Skin of body (tissue), 3 donors: ENCODE measurements at places on chromosomes 4 and X.

DNA sequence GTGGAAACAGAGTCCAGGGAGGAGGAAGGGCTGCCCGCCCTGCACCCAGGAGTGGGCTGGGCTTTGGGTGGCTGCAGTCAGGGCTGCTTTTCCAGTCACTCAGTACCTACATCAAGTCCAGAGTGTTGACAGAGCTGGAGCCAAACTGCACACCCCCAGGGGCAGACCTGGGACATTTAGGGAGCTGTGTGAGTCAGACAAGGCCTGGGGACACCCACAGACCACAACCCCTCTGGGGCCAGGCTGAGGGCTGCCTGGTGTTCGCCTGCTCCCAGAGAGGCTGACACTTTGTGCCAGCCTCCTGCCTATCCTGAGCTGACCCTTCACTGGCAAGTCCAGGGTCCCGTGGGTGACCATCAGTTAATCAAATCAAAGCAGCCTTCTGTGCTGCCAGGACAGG lies 240.0 kb downstream of the BCOR start:
- DNase-seq = no peak

DNA sequence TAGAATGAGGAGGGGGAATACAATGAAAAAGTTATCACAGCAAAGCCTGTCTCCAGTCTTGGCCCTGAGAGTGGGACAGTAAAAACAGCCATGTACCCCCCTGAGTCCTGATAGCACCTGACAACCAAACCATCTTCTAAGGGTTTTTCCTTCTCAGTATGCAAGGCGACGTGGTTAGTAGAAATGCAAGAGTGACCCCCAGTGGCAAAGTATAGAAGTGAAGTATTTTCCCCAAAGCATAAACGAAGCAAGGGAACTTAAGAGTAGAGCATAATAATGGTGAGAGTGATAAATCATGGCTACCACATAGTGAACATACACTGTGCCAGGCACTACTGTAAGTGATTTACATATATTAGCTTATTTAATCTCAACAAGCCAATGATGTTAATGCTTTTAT lies 52.8 kb downstream of the FAM47C start:
- peak; percentile 3 for DNase-seq

- no peak for DNase-seq
These were observed 762.4 kb upstream of the FRG1 start for GRCh38 chr4:189178125-189178746.

GRCh38 chrX:150774798-150775568 lies 81.8 kb downstream of the MTMR1 start:
- DNase-seq = no peak

DNA sequence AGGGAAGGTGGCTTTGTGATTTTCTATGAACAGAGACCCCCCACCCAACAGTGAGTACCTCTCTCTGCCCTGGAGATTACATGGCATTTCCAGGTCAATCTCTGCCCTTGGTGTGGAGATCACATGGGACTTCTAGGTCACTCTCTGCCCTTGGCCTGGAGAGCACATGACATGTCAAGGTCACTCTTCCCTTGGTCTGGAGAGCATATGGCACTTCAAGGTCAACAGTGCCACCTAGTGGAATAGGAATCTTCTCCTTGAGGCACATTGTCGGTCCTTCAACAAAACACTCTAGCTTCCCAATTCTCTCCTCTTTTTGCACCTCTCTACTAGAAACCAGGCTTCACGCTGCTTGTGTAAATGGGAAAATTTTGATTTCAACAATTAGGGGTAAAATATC lies 66.2 kb upstream of the TACR3 start:
- DNase-seq = no peak

DNA sequence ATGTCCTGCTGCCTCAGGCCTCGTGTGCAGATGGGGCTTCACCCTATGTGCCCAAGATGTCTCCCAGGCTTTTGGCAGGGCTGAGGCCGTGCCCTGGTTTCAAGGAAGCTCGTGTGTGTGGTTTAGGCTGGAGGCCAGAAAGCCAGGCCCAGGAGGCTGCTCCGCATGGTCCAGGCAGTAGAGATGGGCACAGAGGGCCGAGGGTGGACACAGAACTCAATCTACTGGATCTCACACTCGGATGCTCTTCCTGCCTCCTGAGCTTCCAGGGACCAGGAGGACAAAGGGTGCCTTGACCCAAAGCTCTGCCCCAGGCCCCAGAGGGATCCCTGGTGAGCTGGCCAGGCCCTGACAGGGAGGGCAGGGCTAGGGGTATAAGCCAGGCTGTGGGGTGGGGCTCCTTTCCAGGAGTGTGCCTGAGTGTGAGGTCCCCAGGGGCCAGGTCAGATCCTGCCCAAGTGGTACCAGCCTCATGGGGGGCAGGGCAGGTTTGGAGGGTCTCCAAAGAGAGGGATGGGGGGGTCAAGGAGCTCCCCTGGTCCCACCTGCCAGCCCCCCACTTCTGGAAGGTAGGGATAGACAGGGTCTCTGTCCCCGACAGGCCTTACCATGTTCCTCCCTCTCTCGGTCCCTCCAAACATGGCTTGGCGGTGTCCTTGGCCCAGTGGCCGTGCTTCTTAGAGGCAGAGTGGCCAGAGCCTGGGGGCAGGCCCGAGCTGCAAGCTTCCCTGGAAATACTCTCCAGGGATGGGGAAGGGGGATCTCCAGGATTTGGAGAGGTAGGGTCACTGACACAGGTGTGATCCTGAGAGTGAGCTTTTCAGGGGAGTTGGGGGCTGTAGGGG lies 23.8 kb downstream of the HTRA3 start:
- DNase-seq = no peak

- no peak for DNase-seq
These were observed 89.0 kb upstream of the GC start for GRCh38 chr4:71872767-71873415.

GRCh38 chrX:37424000-37424429 lies 74.9 kb downstream of the PRRG1 start:
- DNase-seq = no peak

DNA sequence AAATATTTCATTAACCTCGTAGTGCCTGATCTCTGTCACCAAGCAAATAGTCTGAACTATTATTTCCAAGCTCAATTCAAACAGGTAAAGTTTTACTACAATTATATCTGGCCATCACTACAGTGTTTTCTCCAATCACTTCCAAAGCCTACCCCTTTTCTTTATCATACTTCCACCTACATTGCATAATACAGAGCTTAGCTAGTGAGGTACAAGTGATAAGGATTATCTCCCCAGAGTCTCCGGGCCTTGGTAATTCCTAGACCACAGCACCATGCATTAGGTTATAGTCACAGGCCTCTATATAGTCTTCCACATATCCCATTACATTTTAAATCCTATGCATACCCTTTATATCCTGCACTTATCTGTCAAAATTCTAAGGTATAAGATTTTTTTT lies 154.2 kb downstream of the SNCA start:
- DNase-seq = no peak

GRCh38 chrX:150926304-150926703 lies 27.8 kb upstream of the CD99L2 start:
- no peak for DNase-seq

- DNase-seq = no peak
These were observed 82.3 kb upstream of the ADRA2C start for GRCh38 chr4:3683744-3684421.

DNA sequence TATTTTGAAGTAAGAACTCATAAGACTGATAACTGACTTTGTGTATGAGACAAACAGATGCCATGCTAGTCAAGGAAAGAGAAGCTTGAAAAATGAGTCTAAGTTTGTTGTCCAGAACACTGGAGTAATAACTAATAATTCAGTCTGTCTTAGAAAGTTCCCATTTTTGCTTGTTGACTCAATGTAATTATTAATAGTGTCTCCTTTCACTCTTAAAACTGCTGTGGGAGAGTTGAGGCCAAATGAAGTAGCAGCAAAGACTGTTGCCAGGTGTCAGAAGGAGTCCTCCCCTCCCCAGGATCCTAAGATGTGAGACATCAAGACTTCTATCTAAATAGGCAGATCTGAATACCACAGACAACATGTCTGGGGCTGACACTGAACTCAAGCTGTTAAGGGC lies 20.8 kb upstream of the FAM13A start:
- no peak for DNase-seq

- DNase-seq = no peak
These were observed 18.7 kb upstream of the DDIT4L start for GRCh38 chr4:100208964-100209363.

GRCh38 chr4:94804650-94805049 lies 46.9 kb downstream of the BMPR1B start:
- DNase-seq = no peak

GRCh38 chr4:89922848-89923416 lies 28.3 kb downstream of the MMRN1 start:
- no peak for DNase-seq

DNA sequence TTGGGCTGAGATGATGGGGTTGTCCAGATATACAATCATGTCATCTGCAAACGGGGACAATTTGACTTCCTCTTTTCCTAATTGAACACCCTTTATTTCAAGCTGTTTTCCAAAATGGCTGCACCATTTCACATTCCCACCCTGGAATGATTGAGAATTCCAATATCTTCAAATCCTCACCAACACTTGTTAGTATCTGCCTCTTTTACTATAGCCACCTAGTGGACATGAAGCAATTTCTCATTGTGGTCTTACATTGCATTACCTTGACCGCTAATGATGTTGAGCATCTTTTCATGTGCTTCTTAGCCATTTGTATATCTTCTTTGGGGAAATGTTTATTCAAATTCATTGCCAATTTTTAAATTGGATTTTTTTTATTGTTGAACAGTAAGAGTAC lies 364.8 kb downstream of the SMARCA1 start:
- DNase-seq = no peak
